Right ventricle myocardium superior (tissue), 1 donor: ENCODE measurements at places on chromosomes 1 and 21.

DNA sequence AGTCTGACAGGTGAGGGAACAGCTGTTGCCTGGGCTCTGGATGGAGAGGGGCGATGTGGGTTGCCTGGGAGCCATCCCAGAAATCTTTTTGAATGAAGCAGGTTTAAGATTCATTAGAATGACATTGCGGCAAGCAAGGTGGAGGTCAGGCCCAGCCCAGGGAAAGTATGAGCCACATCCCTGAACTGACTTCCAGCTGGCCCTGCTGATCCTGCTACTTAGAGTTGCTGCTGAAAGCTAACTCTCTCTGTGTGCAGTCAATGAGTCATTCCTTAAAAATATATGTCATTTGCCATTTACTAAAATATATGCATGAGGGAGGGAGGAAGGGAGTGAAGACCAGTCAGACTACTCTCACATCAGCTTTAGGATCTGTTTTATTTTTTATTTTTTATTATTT lies 54.3 kb upstream of the RAB3GAP2 start:
- DNase-seq = no peak

GRCh38 chr1:150579110-150579944 lies at the start of gene MCL1:
MCL1 (minus strand) TSS chr1:150579610; CDS start chr1:150579530, 80 bp downstream.
- DNase-seq = peak; percentile 97

GRCh38 chr1:64242895-64243756 lies 39.7 kb downstream of the UBE2U start:
- no peak for DNase-seq

GRCh38 chr1:188228623-188229022 lies 1399.9 kb downstream of the PLA2G4A start:
- no peak for DNase-seq

DNA sequence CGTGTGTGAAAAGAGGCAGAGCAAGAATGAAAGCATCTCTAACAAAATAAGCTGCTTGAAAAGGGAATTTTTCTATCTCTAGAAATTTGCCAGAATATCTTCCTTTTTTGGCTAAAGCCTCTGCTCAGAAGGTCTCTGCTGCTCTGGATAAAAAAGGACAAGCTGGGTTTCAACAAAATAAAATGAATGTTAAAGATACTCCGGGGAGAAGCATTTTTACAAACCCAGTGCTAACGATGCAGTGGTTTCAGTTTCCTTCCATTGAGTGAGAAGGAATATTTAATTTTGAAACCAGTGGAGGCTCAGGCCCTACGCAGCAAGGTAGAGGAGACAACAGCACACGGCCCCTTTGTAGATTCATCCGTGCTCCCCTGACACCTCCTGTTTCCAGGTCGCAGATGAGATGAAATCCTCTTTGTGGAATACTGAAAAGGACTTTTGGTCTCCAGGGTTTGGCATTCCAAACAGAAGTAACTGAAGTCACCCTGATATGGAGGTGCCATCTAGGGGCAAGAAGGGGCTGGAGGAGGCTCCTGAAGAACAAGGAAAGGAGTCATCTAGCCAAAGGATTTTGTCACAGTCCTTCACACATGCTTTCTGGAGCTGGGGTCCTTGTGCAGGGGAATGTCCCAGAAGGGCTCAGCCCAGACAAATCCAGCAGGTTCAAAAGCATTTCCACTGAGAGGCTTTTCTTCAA lies 65.7 kb upstream of the SYT6 start:
- DNase-seq = no peak

GRCh38 chr1:108533351-108534083 lies 26.4 kb upstream of the EEIG2 start:
- DNase-seq = no peak

DNA sequence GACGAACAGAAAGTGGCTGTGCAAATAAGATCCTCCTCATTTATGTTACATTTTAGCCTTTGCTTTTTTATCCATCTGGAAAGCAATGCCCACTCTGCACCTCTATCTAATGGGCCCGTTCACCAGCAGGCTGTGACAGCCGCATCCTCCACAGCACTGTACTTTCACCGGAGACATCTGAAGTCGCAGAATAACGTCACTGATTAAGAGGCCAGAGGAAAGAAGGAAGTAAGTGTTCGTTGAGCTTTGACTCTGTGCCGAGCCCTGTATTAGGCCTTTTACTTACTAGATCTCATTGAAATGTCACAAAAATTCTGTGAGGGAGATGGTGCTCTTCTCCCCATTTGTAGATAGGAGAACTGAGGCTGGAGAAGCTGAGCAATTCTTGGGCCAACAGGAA lies 62.3 kb downstream of the KAZN start:
- no peak for DNase-seq

GRCh38 chr1:192581131-192581927 lies 5.8 kb downstream of the RGS1 start:
- DNase-seq = no peak

- no peak for DNase-seq
Measured at GRCh38 chr1:44151808-44152207, 10.4 kb upstream of the KLF18 start.

GRCh38 chr1:29167904-29168303 lies 13.8 kb downstream of the SRSF4 start:
- DNase-seq = no peak

GRCh38 chr1:32077451-32077850 lies 4.7 kb downstream of the TMEM39B start:
- DNase-seq = no peak

DNA sequence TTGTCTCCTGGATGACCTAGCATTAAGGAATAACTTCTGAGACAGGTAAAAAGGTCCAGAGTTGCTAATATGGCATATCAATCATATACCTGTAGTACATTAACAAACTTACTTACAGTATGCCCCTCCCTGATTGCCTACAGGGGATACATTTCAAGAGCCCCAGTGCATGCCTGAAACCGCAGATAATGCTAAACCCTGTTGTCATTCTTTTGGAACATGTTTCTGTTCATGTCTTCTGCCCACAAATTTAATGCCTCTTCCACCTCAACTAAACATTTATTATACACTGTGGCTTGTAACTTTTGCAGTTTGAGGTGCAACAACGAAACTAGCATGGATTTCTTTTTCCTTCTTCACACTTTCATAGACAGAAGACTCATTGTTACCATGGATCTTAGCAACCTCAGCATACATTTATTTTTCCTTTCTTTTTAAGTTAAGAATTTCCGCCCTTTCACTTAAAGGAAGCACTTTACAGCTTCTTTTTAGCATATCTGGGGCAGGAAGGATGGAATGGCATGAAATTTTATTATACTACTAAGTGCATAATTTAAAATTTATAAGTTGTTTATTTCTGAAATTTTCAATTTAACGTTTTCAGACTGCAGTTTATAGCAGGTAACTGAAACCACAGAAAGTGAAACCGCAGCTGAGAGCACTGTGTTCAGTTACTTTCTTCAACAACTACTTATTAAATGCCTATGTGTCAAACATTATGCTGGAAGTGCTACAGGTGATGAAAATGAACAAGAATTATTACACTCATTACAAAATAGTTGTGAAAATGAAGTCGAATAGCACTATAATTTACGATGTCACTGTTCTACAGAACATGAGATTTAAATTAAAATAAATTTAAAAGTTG lies 25.3 kb downstream of the F13B start:
- DNase-seq = no peak

- no peak for DNase-seq
Measured at GRCh38 chr1:84737590-84737989, 47.3 kb upstream of the SSX2IP start.

DNA sequence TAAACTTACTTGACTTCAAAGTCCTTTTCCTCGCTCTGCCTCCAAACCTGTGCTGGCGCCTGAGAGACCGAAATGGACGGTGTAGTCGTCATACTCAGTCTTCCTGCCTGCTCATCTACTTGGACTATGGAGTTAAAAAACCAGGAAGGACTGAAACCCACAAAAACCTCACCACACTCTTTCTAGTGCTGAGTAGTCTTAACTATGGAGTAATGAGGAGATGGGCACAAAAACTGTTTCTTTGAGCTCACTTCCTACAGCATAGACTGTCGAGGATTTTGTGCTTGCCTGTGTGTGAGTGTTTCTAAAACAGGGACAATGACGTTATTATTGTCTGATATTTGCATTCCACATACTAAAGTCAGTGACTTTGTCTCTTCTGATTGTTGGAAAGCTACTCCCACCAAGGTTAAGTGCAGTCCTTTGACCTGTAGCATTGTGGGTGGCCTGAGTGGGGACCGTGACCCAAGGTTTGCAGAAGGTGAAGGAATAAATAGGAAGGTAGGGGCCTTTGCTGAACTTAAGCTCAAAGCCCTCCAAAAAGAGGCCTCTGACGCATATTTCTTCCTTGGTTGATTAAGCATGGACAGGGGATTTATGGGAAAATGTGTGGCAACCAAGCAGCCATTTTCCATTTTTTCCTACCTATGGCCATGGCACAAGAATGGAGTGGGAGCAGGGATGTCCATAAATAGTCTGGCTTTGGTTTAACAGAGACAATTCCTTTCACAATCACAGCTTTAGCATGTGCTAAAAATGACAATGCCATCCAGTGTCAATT lies 109.6 kb downstream of the ZBTB18 start:
- no peak for DNase-seq

- DNase-seq = no peak
Measured at GRCh38 chr1:229685149-229685548, 59.1 kb downstream of the URB2 start.

GRCh38 chr21:34722684-34723300 lies 54.0 kb downstream of the CLIC6 start:
- DNase-seq = no peak

DNA sequence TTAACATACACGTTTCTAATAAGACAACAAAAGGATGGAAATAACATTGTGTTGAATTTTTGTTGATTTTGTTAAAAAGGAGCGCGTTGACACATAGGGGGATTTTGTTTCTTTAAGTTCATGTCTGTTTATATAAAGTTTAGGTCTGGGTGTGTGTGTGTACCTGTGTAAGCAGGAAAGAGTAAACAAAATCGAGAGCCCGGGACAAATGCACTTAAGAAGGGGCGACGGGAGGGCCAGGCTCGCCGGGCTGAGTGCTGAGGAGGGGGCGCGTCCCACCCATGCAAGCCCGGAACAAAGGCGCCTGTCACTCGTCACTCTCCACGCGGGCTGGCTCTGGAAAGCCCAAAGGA lies 28.8 kb upstream of the TRIM17 start:
- no peak for DNase-seq

DNA sequence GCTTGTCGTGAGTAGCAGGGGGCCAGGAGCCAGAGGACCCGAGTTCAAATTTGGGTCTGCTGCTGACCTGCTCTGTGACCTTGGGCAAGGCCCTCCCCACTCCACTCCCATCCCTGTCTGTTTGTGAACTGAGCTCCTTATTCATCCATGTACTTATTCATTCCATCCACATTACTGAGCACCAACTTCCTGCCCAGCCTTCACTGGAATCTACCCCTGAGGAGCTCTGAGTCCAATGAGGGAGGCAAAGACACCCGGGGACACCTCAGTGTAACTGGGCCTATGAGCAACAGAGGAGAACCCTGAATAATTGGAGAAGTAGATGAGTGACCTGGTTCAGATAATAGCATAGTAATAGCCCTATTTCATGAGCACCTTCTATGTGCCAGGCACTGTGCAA lies 8.9 kb downstream of the BSND start:
- DNase-seq = no peak

DNA sequence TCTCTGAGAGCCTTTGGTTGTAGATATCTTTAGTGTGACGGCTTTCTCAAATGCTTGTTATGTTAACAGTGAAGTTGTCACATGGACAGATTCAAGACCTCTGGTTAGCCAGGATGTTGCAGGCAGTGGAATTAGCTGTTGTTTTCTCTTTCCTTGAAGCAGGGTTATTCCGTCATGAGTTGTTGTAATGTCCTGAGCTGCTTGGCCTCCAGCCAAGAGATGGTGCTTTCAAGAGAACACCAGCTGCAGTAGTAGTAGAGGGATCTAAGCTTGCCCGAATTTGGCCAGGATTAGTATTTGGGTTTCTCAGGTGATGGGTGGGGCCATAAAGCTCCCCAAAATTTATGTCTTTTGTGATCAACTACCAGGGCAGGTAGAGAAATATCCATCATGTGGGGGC lies 13.4 kb downstream of the KCNE1 start:
- no peak for DNase-seq

DNA sequence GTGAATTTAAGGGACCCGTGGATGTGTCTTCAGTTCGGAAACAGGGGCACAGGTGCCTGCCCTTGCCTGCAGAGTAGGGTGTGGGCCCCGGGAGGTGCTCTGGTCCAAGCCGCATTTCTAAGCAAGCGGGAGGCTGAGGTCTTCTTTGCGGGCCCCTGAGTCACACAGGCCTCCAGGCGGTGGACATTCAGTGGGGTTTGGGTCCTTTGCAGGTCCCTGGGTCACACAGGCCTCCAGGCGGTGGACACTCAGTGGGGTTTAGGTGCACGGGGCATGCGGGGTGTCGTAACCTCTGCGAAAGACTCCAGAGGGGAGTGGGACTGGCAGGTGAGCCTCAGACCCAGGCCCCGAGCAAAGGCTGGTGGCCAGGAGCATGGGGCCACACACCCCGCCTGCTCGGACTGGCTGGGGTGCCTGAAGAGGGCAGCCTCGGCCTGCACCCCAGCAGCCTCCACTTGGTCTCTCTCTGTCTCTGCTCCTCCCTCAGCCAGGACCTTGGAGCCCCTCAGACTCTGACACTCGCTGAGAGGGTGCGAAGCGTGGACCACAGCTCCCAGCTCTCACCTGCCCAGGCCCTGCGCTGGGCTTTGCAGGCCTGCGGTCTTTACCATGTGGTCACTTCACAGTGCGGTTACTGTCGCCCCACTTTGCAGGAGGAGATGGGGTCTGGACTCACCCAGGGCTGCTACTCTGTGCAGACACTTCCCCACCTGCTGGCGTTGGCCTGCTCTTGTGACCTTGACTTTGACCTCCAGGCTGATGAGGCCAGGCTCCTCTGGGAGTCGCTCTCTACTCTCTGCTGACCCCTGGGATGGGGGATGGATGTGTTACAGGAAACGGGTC lies 6.0 kb upstream of the AGPAT3 start:
- DNase-seq = no peak

GRCh38 chr1:243638186-243638585 lies 211.9 kb downstream of the AKT3 start:
- DNase-seq = no peak

GRCh38 chr1:187415065-187415464 lies 586.3 kb downstream of the PLA2G4A start:
- no peak for DNase-seq

DNA sequence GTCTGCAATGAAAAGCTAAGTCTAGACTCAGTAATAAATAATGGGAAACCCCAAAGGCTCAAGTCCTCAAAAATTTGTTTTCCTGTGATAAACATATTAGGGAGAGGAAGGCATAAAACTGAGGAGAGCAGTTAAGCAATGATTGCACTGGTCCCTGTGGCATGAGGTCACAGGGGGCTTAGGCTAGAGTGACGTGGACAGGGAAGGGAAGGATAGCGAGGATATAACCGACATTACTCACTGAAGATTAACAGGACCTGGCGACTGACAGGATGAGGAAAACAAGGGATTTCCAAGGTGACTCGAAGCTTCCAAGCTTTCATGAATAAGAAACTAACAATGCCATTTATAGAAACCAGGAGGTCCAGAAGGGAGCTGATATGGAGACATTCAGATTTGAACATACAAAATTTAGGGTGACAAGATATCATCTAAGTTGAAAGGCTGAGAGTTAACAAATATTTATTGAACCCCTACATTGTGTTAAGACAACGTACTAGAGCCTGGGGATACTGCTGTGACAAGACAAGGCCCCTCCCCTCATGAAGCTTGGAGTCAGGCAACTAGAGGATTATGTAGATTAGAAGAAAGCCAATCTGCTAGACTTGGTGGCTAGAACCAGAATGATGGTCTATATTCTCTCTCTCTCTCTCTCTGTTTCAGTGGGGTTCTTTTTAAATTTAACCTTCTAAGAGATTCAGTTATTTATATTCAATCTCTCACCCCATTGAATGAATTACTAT lies 33.2 kb upstream of the PKN2 start:
- DNase-seq = no peak
